ENCODE measurements at places on chromosomes 2 and 18.

DNA sequence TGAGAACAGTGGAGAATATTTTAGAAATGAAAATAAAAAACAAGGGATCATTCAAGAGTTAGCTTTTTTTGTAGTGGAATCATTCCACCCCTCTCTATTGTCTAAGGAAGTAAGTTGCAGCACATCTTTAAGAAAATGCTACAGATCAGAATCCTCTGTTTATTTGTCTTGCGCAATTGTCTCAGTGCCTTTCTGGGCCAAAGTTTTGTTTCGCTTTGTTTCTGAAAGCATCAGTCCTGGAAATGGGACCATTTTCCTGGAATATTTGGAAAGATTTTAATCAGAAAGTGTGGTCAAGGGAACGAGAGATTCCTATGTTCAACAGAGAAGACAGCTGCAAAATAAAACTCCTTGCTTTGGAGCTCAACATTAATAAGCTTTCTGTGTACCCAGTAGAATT, 74.0 kb downstream of the NRXN1 start:
- DNase-seq, result no peak

DNA sequence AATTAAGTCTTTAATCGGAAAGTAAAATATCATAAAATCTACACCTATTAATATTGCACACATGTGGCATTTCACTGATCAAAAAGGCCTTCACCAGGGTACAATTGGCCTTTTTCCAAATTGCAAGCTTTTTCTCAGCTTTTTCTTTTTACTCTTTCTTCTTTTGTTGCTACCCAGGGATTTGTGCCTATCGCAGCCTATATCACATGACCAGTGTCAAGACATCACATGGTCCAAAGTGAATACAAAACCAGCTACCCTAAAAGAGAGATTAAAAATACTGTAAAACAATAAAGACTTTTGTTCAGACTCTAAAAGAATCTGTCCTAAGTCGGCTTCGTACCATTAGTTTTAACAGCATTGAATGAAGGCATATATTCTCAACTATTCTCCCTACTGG, 15.0 kb upstream of the OTX1 start:
- DNase-seq, result no peak

- DNase-seq, result no peak
These were observed 252.4 kb upstream of the SPOPL start for GRCh38 chr2:138249207-138249606.

- no peak for DNase-seq
These were observed 115.4 kb downstream of the ACTR3 start for GRCh38 chr2:114005110-114005783.

DNA sequence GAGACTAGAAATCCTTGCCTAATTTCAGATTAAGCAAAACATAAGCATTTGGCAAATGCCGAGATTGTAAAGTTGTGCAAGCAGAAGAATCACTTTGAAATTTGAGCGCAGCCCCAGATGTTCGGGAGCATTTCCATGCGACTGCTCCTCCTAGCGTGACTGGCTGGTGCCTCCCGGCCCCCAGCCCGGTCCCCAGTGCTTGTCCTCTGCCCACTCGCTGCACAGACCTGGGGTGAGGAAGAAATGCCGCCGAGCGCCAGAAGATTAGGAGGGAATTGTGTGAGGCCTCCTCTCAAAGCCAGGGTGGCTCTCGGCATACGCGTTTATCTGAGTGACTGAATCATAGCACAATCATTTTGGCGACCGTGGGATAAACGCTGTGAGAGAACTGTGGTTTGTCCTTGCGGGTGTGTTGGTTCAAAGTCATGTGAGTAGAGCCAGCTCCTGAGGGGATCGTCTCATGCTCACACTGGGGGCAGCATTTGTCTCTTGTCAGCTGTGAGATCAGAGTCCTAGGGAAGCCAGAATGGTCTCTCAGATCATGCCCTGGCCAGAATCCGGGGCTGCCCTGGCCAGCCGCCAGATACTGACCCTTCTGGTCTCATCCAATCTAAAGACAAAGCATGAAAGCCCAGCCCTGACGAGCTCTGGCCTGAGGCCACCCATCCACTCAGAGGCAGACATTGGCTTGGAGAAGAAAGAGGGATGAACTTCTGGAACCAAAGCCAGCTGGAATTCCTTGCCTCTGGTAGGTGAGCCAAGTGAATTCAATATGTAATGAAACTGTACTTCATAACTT, 189.3 kb downstream of the SH3RF3 start:
- DNase-seq, result no peak

- peak; percentile 56 for DNase-seq
These were observed 352.8 kb upstream of the KCNH7 start for GRCh38 chr2:163191372-163191771.

GRCh38 chr2:72916743-72917137, 579 bp upstream of the EMX1 start:
- DNase-seq, result no peak

DNA sequence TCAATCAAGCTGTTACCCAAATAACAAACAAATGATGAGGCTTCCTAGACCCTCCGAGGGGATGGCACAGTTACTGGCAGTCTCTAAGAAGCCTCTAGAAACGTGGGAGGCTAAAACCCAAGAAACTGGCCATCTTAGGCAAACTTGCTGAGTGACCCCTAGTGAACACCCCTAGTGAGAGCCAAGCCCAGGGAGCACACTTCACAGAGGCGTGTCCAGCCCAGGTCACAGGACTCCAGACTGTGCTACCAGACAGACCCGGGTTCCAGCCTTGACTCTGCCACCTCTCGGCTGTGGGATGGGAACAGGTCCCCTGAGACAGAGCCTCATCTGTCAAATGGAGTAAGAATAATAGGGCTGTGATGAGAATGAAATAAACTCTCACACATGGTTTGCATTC, 83.5 kb upstream of the ASAP2 start:
- no peak for DNase-seq

DNA sequence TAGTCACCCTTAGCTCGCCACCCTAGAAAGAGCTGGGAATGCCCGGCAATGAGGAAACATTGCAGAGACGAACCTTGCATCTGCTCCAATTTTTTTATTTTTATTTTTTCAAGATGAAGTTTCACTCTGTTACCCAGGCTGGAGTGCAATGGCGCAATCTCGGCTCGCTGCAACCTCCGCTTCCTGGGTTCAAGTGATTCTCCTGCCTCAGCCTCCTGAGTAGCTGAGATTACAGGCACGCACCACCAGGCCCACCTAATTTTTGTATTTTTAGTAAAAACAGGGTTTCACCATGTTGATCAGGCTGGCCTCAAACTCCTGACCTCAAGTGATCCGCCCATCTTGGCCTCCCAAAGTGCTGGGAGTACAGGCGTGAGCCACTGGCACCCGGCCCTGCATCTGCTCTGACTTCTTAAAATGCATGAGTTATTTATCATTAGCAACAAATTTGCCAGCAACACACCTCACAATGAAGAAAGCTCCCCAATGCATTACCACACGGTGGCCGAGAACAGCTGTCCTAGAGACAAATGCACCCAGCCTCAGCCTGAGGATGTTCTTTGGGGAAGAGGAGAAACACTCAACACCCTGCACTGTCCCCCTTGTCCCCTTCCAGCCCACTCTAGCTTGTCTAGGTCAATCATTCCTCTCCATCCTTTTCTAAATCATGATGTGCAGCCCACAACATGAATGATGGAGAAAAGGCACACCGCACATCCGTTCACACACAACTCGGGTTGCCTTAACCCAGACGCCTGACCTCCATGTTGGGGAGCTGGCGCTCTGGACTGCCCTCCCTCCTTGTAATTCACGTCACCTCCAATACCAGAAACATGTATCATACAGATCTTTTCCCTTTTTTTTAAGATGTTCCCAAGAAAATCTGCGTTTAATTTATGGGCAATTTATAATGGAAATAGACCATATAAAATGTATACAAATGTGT, 46.9 kb downstream of the TTC32 start:
- no peak for DNase-seq

GRCh38 chr2:230642966-230643365, 69.7 kb upstream of the CAB39 start:
- DNase-seq, result no peak

- DNase-seq, result no peak
These were observed 268.6 kb upstream of the NCKAP5 start for GRCh38 chr2:133836691-133837345.

DNA sequence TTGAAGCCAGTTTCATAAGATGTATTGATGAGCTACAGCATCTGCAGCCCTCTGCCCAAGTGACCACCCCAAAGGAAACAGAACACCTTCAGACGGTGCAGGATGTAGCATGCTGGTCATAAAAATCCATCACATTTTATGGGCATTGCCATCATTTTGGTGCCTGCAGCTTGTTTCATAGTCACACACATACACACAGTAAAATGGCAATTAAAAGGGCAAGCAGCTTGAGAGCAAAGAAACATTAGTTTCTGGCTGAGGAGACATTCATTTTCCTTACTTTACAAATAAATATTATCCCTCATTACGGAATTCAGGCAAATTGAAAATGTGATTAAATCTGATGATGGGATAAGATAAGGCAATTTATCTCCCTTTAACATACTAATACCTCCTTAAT, 13.4 kb downstream of the MYO5B start:
- no peak for DNase-seq

DNA sequence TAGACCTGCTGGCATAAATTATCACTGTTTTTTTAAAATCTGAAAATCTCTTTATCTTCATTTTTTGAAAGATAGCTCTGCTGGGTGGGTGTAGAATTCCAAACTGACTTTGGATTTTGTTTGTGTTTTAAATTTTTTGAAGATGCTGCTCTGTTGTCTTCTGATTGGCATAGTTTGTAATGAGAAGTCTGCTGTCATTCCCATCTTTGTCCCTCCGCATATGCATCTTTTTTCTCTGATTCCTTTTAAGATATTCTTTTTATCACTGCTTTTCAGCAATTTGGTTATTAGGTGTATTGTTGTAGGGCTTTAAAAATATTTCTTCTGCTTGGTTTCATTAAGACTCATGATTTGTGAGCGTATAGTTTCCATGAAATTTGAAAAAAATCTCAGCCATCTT, 7.2 kb downstream of the SNED1 start:
- no peak for DNase-seq

DNA sequence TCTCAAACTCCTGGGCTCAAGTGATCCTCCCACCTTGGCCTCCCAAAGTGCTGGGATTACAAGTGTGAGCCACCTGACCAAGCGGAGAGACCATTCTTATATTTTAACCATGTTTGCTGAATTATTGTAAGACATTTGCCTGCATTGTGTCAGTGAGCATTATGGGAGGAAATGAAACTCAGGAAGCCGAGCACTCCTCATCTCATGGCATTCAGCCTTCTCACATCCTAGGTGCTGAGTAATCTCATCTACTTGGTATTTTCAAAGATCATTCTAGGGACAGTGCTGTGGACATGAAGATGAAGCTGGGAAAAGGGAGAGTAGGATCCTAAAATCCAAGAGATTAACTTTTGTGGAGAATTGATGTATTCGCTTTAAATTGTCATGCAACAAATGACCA, 66.1 kb downstream of the NAPG start:
- peak; percentile 72 for DNase-seq
